CD4-positive, alpha-beta T cell treated with Interleukin-17A for 1 hour (primary cell): ENCODE measurements at places on chromosomes 1 and 21.

DNA sequence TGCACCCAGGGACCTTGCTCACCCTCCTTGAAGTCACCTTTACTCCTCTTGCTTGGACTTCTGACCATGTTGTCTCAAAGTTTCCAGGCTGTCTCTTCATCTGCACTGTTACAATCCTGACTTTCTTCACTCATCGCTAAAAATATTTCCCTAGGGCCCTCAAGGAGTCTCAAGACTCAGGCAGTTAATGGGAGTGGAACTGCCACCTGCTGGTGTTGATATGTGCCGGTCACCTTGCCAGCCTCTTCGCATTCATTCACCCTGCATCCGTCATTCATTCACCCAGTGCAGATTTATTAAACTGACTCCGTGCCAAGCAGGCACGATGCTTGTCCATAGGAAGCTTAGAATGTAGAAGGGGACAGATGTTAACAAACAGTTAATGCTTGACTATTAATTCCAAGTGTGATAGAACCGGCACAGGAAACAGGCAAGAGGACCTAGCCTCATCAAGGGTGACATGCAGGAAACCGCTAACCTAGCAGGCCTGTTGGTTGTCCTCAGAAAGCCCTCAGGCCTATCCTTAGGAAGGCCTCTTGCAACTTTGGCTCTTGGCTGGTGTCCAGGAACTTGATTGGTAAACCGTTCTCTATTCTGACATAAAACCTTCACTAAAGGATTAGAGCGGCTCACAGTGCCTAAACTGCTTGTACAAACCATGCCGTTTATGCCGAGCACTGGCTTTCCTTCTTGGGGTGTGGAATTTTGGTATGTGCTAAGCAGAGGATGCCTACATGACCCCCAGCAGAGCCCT lies 342.2 kb downstream of the CAMTA1 start:
- DNase-seq, result no peak

DNA sequence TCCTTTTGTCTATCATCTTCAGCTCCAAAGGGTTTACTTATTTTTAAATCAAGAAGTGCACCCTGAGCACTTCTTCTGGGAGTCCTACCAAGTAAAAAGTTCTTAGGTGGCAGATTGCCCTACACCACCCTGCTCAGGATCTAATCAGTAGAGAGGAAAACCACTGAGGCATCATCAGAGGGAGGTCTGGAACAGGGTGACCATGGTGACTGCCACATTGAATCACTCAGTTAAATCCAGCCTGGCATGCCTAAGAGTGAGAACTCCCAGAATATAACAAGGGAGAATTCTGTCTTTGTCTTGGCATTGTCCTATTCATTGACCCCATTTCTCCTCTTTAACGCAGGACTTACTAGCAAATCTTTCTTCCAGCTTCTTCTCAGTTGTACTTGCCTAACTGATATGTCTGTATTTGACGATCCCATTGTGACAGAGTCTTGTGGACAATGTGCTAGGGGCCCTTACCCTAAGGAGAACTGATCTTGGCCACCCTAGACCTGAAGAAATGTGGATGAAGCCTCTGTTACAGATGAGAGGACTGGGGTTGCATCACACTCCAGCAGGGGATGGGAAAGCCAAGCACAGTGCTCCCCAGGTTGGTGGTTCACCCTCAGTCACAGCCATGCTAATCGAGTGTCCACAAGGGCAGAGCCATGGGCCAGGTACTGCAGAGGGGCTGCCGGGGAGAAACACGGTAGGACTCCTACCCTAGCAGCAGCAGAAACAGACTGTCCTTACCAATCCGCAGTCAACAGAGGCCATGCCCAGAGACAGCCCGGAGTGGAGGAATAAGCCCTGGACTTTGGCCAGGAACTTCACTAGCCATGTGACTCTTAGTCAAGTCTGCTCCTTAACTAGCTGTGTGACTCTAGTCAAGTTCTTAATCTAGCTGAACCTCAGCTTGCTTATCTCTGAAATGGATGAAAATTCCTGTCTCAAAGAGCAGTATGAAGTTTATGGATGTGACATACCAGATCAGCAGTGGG lies 15.4 kb downstream of the PKP1 start:
- no peak for DNase-seq

DNA sequence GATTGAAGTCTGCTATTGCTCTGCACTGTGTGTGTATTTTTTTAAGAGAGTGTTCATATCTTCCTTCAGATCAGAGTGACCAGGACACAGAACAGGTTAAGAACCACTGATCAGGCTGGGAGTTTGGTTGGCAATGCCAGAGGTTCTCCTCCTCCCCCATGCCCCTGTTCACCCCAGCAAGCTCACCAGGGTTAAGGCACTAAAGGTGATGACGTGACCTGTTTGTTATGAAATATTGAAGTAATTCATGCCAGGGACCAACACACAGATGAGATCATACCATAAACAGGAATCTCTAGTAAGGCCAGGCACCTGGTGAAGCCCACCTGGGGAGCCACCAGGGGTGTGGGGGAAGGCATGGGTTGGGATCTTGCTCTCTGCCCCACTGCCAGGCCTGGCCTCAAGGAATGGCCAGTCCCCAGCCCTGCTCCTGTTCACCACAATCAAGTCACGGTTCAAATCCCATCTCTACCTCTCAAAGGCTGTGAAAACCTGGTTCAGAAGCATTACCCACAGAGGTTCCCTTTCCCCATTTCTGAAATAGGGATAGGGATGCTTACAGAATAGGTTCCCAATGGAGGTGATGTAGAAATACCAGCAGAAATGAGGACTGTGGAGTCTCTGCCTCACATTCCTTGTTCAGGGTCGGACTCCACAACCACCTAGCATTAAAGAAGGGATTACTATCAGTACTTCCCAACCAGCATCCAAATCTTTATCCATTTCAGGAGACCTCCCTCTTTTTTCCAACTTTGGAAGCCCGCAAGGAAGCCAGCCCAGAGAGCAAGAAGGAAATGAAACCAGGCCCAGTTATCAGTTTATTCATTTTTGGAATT lies 2.4 kb downstream of the ID3 start:
- no peak for DNase-seq

DNA sequence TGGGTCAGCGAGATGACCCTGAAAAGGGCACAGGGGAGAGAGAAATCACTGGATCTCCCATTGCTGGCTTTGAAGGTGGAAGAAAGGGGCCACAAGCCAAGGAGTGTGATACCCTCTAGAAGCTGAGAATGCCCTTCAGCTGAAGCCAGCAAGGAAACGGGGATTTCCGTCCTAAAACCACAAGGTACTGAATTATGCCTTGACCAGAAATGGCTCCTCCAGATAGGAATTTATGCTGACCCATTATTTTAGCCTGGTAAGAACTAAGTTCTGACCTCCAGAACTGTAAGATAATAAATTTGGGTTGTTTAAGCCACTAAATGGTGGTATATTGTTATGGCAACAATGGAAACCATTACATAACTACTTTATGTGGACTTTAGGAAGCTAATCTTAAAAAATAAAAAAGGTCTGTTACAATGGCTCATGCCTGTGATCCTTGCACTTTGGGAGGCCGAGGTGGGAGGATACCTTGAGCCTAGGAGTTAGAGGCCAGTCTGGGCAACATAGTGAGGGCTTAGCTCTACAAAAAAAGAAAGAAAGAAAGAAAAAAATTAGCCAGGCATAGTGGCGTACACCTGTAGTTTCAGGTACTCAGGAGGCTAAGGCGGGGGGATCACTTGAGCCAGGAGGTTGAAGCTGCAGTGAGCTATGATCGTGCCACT lies 3.6 kb upstream of the H6PD start:
- no peak for DNase-seq

DNA sequence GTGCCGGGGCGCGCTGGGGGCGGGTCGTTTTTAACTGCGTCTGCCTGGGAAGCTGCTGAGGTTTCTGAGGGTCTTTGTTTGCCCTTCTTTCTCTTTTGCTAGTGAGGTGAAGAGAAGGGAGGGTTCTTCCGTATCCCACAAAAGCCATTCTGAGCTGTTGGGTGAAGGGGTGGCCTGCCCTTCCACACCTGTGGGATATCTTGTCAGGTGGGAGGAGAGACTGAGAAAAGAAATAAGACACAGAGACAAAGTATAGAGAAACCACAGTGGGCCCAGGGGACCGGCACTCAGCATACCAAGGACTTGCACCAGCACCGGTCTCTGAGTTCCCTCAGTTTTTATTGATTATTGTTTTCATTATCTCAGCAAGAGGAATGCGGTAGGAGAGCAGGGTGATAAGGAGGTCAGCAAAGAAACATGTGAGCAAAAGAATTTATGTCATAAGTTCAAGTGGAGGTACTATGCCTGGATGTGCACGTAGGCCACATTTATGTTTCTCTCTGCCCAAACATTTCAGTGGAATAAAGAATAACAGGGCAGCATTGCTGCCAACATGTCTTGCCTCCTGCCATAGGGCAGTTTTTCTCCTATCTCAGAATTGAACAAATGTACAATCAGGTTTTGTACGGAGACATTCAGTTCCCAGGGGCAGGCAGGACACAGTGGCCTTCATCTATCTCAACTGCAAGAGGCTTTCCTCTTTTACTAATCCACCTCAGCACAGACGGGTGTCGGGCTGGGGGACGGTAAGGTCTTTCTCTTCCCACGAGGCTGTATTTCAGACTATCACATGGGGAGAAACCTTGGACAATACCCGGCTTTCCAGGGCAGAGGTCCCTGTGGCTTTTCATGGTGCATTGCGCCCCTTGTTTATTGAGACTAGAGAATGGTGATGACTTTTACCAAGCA lies 972 bp downstream of the PGBD2 start:
- no peak for DNase-seq

GRCh38 chr21:25215698-25216384 lies 391.4 kb downstream of the MRPL39 start:
- no peak for DNase-seq

GRCh38 chr1:116110567-116111523 lies at the start of gene MAB21L3:
Gene MAB21L3, plus strand, starts transcription at chr1:116111399. Its CDS starts 1,217 bp downstream, at chr1:116112616.
- DNase-seq, result no peak

- no peak for DNase-seq
These were observed 40.3 kb downstream of the RGS5 start for GRCh38 chr1:163162381-163162914.

- no peak for DNase-seq
These were observed 35.8 kb downstream of the C1orf198 start for GRCh38 chr1:230832476-230832875.

GRCh38 chr1:192448026-192448578 lies 127.5 kb upstream of the RGS1 start:
- DNase-seq, result no peak

DNA sequence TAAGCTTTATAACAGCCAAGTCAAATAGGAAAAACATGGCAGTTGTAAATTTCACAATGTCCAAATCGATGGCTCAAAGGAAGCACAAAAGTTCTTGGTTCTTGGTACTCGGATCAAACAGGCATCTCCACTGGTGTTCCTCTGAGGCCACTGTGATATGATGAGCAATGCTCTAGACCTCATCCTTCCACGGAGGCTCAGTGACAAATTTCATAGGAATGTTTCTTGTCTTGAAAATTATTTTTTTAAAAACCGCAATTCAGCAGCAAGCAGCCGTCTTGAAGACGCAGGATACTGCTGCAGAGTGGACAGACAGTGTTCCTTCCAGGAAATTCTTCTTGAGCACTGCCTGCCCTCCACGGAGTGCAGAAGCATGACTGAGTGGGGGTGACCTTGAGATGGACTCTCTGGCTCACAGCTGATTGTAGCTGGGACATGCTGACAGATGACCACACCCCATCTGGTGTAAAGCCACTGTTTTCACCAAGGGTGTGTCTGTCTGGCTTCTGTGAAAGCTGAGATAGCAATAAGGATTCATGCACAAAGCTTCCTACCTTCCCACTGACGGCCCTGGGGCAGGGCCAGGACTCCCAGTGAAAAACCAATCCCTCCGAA lies 61.9 kb downstream of the TIAM1 start:
- no peak for DNase-seq

DNA sequence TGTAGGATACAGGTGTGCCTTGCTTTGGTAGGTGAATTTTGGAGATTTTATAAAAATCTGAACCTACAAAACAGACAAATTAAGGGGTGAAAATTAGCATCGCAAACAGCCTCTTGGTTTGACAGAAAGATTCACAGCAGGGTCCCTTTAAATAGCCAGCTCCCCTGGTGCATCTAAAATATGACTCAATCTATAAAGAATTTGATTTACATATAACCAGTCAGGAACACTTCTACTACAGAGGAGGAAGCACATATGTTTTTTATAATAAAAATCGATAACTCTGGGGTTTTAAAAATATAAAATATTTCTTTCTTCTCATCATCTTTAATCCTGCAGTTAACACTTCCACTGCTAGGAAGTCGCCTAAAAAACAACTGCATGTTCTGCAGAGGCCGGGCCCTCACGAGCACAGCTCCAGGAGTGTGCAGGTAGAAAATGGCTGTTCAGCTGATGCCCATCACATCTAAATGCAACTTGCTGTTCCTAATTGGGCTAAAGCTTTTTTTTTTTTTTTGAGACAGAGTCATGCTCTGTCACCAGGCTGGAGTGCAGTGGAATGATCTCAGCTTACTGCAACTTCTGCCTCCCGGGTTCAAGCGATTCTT lies 203.4 kb downstream of the HS2ST1 start:
- DNase-seq, result no peak

DNA sequence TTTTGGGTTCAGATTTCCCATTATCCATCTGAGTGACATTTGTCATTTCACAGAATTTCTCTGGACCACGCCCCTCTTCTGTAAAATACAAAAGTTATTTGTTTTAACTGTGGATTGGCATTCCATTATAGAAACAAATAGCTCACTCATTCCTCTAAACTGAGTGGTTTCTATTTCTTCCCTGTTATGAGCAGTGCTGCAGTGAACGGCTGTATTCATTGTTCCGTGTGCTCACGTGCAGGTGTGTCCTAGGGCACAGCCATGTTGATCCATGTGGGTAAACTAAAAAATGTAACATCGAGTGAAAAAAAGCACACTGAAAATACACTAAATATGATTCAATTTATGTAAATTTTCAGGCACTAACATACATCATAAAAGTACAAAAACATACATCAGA lies 27.0 kb upstream of the IL12RB2 start:
- DNase-seq, result no peak

DNA sequence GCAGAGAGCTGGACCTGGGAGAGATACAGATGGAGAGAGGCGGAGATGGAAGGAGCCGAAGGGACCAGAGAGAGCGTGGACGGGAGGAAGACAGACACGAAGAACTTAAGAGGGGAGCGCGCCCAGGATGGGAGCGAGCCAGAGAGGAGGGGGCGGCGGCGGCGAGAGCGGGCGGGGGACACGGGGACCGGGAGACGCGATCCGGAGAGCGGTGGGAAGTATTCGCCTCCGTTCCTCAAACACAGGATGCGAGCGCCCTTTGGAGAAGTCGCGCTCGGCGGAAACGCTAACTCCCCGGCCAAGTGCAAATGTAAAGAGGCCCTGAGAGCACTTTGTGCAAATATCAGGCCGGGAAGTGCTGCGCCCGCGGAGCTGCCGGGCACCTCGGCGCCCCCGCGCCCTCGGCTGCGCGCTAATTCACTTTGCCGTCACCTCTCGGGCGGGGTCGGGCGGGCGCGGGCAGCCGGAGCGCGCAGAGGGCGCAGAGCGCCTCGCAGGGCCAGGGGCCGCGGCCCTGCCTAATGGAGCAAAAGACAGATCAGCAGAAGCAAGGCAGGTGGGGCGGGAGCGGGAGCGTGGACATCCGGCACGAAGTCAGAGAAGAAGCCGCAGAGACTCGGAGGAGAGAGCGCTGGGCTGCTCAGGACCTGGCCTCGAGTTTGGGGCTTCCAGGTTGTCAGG lies 281.2 kb downstream of the RRAGC start:
- no peak for DNase-seq
